ENCODE measurements at places on chromosomes 3 and 15.

GRCh38 chr15:63380808-63381282, 801 bp downstream of the CA12 start:
- no peak for DNase-seq

- DNase-seq = no peak
These were observed 262.6 kb downstream of the MAGI1 start for GRCh38 chr3:65776081-65776480.

DNA sequence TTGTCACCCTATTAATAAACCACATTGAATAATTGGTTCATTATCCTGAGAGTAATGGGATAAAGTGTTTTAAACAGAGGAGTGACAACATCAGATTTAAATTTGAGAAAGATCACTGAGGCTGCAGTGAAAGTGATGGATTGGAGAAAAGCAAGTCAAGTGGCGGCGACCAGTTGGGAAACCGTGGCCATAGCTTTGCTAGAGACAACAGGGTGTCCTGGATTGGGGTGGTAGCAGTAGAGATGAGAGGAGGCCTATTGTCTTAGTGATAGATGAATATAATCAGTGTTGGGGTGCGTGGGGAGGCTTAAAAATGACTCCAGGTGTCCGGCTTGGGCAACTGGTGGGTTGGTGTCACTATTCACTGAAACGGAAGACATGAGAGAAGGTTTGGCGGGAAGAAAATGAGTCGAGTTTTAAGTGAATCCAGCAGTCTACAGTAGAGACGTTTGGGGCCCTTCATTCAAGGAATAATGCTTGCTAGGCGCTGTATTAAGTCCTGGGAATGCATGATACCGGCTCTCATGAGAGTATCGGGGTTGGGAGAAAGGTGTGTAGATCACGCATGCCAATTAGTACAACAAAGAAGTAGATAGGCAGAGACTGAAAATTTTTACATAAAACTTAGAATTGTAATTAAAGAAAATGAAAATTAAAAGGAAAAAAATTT, 819 bp downstream of the NEK4 start:
- DNase-seq = no peak

GRCh38 chr3:45943207-45943846, at the start of gene CXCR6:
Gene CXCR6, plus strand, starts transcription at chr3:45943464. Its CDS starts 3,018 bp downstream, at chr3:45946482.
- DNase-seq = no peak

DNA sequence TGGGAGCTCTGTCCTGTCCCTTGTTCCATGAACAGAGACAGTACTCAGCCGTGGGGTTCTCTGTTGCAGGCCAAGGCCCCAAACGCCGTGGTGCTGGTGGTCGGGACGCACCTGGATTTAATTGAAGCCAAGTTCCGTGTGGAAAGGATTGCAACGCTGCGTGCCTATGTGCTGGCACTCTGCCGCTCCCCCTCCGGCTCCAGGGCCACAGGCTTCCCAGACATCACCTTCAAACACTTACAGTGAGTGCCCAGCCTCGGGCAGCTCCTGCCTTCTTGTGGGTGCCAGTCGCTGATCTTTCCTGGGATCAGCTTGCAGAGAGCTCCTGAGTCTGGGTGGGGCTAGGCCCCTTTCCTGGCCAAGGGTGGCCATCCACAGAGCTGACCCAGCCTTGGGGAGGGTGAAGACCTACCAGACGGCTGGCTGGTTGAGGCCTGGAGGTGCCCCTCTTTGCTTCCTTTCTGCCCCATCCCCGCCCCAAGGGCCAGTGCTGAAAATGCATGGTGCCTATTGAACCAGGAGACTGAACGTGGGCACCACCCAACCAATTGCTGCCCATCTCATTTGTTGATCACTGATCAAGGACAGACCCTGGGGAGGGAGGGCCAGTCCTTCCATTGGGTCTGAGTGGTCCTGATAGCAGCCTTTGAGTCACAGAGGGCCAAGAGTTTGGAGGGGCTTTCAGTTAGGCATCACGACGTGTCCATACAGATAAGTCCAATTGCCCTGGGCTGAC, 106.9 kb downstream of the LRRK1 start:
- no peak for DNase-seq

GRCh38 chr3:23435318-23435717, 232.2 kb downstream of the UBE2E2 start:
- no peak for DNase-seq

DNA sequence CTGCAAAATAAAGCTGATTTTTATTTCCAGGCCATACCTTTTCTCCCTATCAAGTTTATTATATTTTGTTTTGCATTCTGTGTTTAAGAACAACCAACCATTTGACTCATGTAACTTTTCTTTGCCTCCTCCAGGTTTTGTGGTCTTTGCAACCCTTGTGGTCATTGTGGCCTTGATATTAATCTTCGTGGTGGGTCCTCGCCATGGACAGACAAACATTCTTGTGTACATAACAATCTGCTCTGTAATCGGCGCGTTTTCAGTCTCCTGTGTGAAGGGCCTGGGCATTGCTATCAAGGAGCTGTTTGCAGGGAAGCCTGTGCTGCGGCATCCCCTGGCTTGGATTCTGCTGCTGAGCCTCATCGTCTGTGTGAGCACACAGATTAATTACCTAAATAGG, 27.6 kb downstream of the NIPA2 start:
- no peak for DNase-seq

- no peak for DNase-seq
These were observed 8.5 kb upstream of the DAG1 start for GRCh38 chr3:49461443-49462171.

GRCh38 chr3:36923523-36923943, 21.3 kb downstream of the TRANK1 start:
- no peak for DNase-seq

GRCh38 chr3:133452641-133453319, 52.9 kb downstream of the BFSP2 start:
- DNase-seq = no peak

DNA sequence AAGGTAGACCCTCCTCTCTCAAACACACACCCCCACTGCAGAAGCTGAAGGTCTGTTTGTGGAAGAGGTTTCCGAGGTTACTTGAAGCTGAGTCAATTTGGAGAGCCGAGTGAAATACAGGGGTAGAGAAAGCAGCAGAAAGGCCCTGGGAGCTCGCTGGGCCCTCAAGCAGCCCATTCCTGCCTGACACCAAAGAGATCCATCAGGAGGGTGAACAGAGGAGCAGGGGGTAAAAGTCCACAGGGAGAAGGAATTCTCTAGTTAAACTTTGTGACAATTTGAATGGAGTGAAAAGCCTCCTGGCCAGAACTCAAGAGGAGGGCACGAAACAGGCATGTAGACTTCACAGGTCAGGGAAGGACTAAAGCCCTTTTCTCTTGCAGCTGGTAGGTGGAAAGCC, 13.6 kb upstream of the SLC27A2 start:
- no peak for DNase-seq

DNA sequence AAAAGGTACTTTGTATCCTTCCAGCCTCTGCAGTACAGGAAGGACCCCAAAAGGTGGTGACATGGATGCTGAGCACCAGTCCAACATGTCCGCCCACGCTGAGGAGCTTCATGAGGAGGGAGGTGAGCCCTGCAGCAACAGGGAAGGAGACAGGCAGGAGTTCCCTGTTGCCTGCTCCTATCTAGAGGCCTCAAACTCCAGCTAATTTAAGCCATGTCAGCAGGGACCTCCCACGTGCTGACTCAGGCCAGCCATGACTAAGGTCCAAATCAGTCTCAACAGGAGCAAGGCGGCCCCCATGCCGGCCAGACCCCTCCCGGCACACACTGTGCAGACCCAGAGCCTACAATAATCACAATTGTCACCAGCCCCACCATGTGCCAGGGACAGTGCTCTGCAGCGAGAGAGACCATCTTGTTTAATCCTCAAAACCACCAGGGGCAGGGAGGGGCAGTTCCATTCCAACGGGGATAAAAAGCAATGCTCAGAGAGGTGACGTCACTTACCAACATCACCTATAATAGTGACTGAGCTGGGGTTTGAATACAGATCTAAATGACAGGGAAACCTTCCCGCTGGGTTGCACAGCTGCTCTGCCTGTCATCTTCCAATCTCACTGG, 54.5 kb upstream of the GATA2 start:
- DNase-seq = no peak

GRCh38 chr3:49647741-49648140, 26.4 kb upstream of the APEH start:
- peak; percentile 46 for DNase-seq

GRCh38 chr15:35624881-35625280, 78.9 kb upstream of the DPH6 start:
- DNase-seq = no peak

GRCh38 chr3:51967384-51968169, at the start of gene PCBP4:
Gene PCBP4, minus strand, starts transcription at chr3:51967454. Its CDS starts 6,214 bp downstream, at chr3:51961240.
- DNase-seq = no peak

- no peak for DNase-seq
These were observed 90.4 kb downstream of the FOXP1 start for GRCh38 chr3:71492974-71493771.

DNA sequence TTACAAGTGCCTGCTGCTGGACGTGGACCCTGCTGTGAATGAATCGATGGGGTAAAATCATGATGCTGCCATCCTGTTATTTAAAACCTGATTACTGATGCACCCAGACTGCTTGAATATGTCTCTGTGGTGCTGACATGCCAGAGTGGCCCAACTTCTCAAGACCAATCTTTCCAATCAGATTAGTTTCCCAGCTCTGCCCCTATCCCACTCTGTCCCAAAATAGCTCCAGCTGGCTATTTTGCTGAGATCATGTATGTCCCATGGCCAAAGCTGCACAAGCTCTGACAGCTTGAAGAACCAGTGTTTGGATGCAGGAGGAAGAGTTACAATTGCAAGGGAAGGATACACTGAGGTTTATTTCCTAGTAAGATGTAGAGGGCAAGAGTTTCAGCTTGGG, 153.6 kb downstream of the TMEM108 start:
- DNase-seq = no peak

DNA sequence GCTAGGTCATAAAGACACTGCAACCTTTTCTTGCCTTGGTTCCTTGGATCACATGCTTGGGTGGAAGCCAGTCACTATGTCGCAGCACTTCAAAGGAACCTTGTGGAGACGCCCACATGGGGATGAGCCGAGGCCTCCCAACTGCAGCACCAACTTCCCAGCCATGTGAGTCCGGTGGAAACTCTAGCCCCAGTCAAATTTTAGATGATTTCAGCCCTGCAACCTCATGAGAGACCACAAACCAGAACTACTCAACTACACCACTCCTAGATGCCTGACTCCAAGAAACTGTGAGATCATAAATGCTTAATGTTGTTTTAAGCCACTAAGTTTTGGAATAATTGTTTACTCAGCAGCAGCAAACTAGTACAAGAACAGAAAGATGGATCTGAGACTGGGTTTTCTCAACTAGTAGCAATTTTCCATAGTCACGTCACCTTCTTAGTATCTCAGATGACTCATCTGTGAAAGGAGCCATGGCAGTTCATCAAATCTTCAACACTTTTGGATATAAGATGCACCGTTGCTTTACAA, 86.5 kb downstream of the MB21D2 start:
- DNase-seq = no peak

GRCh38 chr3:67437090-67437489, 217.3 kb downstream of the SUCLG2 start:
- no peak for DNase-seq

GRCh38 chr3:14962762-14963161, 15.4 kb downstream of the NR2C2 start:
- DNase-seq = no peak

DNA sequence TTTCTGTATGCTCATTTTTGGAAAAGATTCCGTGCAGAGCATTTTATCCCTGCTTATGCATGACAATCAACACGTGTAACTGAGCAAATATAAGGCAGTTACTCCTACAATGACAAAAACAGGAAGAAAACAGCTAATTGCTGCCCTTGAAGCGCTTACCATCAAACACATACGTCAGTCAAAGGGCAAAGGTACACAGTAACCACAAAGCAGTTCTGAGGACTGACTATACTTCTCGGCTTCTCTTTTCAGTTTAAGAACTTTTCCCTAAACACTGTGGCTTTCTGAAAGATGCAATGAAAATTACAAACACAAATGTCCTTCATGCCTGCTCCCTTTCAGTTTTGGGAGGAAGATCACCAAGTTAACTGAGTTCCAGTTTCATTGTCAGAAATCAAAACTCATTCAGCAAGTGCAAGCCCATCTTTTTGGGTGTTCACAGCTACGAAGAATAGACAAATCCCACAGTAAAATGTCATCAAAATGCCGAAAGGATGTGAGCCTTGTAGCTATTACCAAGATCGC, 602.8 kb downstream of the FOXP1 start:
- DNase-seq = no peak

DNA sequence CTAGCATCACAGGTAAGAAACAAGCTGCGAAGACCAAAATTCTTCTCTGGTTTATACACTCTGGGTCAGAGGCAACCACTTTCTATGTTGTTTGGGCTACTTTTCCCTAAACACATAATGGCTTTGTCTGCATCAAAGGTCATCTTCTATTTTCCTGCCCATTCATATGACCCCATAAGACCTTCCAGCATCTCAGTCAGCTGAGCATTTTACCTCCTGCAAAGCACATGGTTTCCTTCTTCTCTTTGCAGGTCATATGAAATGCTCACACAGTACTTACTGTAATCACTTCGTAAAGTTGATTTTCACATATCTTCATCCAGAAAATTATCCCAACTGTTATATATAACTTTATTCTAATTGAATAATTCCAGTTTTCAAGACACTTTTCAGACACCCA, 34.8 kb downstream of the LIPC start:
- DNase-seq = no peak

DNA sequence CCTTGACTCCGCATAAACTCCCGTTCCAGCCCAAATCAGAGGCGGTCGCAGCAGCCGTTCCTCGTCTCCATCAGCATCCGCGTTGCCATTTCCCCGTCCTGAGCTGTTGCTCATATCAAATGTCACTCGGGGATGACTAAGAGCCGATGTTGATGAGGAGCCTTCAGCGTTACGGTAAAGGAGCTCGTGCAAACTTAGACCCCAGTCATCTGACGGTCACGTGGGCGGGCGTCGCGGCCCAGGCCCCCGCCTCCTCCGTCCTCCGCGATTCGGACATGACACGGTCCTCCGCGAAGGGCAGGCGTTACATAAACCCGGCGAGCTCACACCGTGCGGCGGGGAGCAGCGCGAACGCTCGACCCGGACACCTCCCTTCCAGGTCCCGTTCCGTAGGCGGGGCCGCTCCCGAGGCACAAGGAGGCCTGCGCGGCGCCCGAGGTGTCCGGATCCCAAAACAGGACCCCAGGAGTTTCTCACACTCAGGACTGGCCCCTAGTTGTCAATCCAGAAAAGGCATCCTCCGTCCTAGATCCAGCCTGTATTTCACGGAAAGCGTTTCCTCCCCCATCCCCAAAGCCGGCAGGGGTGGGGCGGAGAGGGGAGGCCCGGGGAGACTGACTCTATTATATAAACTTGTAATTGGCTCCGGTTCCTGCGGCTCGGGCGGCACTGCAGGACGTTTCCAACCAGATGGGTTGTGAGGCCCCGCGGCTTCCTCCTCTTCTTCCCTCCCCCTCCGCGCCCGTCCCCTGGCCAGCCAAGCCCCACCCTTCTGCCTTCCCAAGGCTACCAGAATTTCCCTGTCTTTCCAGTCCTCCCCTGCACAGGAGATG, 100.0 kb upstream of the IGF1R start:
- no peak for DNase-seq

GRCh38 chr15:84736375-84736774, 12.0 kb upstream of the ZNF592 start:
- no peak for DNase-seq

GRCh38 chr15:37058316-37058985, 41.9 kb downstream of the MEIS2 start:
- DNase-seq = no peak

- no peak for DNase-seq
These were observed 5.1 kb downstream of the RAB43 start for GRCh38 chr3:129116482-129116946.

Measured in NCI-H2029 (cell line).